ENCODE measurements at places on chromosomes 4 and X. TPM values are rescaled to one million over a fixed set of nuclear protein-coding genes. Genes with fewer than 3 reads are reported as not detected.
A peak's percentile ranks its signal among the peaks of the same experiment; 100 is the strongest.

DNA sequence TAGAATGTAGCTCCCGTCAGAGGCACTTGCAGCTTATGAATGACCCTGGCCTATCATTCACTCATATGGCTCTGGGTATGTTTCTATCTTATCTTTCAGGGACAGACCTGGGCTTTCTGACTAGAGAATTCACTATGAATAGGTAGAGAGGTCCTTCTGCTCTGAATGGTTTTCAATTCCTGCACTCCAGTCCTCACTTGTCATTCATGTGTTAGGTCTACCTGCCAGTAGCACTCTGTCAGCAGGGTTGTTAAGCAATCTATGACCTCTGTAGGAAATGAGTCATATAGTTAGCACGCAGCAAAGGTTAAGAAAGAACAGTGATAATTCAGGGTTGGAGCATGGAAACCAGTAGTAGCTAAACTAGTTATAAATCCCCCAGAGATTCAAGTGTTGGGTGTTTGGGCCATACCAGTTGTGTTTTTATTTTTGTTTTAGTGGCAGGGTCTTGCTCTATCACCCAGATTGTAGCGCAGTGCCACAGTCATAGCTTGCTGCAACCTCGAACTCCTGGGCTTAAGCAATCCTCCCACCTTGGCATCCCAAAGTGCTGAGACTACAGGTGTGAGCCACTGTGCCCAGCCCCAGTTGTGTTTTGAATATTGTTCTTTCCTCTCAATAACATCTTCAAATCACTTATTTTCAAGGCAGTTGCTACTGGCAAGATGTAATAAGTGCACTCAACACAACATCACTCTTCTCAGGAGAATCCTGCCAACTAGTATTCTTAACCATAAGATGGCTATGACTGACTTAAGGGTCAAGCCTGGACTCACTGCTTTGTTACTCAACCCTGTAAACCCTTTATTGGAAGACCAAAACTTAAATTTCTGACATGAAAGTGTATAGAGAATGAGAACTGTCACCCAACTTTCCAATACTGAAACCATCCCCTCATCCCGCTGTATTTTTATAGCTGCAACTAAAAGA is 25.1 kb downstream of the ARL13A start:
- H3K27ac ChIP-seq: no peak overlapping the region
- no peak overlapping the region for H3K4me3 ChIP-seq
- no peaks in the 10 kb centered on the region for H3K36me3 ChIP-seq
- no peaks in the 10 kb centered on the region for H3K4me1 ChIP-seq
- no peaks in the 10 kb centered on the region for H3K27me3 ChIP-seq

HPF1 gene
- 169 TPM for total RNA-seq

DNA sequence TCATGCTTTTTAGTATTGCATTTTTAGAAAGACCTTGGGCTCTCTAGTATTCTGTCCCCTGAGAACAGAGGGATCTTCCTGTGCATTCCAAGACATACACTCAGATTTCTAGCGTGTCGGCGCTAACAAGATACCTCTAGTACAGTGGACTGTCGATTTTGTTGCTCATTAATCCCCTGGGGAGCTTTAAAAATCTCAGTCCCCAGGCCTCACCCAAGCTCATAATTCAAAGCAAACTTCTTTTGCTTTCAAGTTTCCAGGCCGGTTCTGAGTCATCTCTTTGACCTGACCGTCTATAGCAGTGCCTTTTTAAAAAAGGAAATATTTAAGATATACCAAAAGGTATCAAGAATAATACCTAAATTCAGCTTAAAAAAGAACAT is 137.0 kb downstream of the AMMECR1 start:
- no peaks in the 10 kb centered on the region for H3K4me1 ChIP-seq
- DNase-seq: no peak
- H3K27ac ChIP-seq: peak overlapping the region; percentile 70

BEND2 gene
- total RNA-seq: not detected

GAGE1 gene
- not detected for total RNA-seq

TMSB15A gene
- total RNA-seq: 4.7 TPM

- H3K4me1 ChIP-seq: no peaks in the 10 kb centered on the region
- no peak for DNase-seq
- H3K27ac ChIP-seq: no peak overlapping the region
- H3K4me3 ChIP-seq: no peak overlapping the region
Measured at GRCh38 chrX:19122641-19123009, 357 bp upstream of the ADGRG2 start.

DNA sequence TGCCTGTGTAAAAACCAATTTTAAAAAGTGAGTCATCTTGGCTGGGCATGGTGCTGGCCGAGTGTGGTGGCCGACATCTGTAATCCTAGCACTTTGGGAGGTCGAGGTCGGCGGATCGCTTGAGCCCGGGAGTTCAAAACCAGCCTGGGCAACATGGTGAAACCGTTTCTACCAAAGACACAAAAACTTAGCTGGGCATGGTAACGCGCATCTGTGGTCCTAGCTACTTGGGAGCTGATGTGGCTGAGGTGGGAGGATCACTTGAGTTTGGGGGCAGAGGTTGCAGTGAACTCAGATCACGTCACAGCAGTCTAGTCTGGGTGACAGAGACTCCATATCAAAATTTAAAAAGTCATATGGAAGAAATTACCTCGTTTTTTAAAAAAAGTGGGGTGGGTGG is 7.6 kb downstream of the RLIM start:
- no peaks in the 10 kb centered on the region for H3K27me3 ChIP-seq
- no peak for DNase-seq
- H3K27ac ChIP-seq: no peak overlapping the region
- no peaks in the 10 kb centered on the region for H3K4me1 ChIP-seq

GRCh38 chr4:76703676-76704075 is 194.3 kb downstream of the SOWAHB start:
- no peak overlapping the region for H3K27ac ChIP-seq
- no peaks in the 10 kb centered on the region for H3K4me1 ChIP-seq
- no peaks in the 10 kb centered on the region for H3K36me3 ChIP-seq
- H3K4me3 ChIP-seq: no peak overlapping the region

DNA sequence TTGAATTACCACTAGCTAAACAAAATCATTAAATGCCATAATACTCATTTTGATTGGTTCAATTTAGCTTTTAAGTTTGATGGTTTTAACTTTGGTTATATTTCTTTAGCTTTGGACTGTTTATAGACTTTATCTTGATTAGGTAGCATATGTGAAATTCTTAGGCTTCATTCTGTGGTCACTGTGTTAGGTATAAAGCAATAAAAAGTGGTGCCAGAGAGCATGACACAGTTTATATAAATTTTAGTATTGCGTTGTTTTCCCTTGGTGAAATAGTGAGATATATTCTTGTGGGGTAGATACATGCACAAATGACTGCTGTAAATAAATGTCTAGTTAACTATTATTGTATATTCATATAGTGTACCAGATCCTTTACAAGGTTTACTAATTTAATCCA is 474.2 kb upstream of the GRID2 start:
- DNase-seq: no peak
- no peaks in the 10 kb centered on the region for H3K27me3 ChIP-seq
- no peak overlapping the region for H3K4me3 ChIP-seq
- H3K27ac ChIP-seq: no peak overlapping the region
- H3K4me1 ChIP-seq: no peaks in the 10 kb centered on the region

DNA sequence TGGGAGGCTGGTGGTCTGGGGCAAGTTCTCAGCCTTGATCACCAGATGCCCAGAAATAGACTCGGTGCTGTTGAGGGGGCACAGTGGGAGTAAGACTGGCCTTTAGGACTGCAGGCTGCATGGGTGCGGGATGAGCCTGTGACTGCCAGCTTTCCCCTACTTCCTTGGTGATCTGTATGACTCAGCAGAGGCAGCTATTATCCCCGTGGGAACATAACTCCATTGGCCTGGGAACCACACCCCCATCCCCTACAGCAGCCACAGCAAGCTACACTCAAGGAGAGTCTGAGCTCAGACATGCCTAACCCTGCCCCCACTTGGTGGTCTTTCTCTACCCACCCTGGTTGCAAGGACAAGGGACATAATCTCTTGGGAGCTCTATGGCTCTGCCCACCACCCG is 20.6 kb downstream of the CLIC2 start:
- DNase-seq: no peak
- no peak overlapping the region for H3K4me3 ChIP-seq
- H3K4me1 ChIP-seq: no peaks in the 10 kb centered on the region
- no peaks in the 10 kb centered on the region for H3K36me3 ChIP-seq
- no peaks in the 10 kb centered on the region for H3K27me3 ChIP-seq

Data from uterus (tissue), 4 donors.